NCI-H1105 (cell line): ENCODE measurements at places on chromosomes 6 and 20.
A peak's percentile ranks its signal among the peaks of the same experiment; 100 is the strongest.

- DNase-seq: peak; percentile 92
Observed at GRCh38 chr6:42210551-42210950, 7.1 kb downstream of the MRPS10 start.

DNA sequence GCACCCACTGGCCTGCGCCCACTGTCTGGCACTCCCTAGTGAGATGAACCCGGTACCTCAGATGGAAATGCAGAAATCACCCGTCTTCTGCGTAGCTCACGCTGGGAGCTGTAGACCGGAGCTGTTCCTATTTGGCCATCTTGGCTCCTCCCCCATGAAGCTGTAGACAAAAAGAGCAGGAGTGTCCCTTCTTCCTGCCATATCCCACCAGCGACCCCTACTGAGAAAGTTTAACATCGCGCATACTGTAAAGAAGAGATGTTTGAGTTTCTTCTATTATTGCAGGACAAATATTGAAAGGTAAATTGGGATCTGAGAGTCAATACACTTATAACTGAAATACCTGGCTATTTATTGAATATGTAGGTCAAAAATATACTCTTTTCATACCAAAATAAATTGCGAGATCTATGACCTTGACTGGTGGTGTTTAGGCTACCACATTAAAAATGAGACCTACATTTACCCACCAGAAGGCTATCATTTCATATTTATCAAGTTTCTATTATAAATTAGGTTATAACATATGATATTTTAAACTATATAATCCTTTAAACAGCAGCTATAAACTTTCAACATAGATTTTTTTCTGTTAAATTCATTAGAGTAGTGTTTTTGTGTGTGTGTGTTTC, 586.3 kb downstream of the HTR1B start:
- peak; percentile 81 for DNase-seq

GRCh38 chr6:126657561-126658175, 317.8 kb downstream of the CENPW start:
- DNase-seq: peak; percentile 6

- no peak for DNase-seq
Observed at GRCh38 chr6:2798586-2799134, 33.5 kb downstream of the WRNIP1 start.

GRCh38 chr6:3905945-3906845, 57.0 kb downstream of the FAM50B start:
- DNase-seq: no peak

GRCh38 chr6:11999246-11999645, 12.9 kb upstream of the HIVEP1 start:
- DNase-seq: no peak

DNA sequence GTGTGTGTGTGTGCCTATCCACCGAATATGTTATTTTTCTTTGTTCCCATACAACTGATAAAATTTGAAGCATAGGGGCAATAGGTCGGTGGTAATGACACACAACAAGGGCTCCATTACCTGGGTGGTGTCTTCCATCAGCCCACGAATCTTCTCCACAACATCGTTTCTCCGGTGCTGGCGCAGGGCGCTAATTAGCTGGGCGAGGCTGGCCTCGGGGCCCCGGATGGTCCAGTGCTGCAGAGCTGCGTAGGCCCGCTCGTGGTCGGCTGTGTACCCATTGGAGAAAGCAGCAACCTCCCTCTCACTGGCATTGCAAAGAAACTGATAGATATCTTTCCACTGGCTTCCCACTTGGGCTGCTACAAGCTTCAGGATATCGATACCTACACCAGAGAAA, 56.6 kb downstream of the TNFRSF21 start:
- DNase-seq: no peak

- no peak for DNase-seq
Observed at GRCh38 chr20:34768096-34768495, 57.4 kb downstream of the NCOA6 start.

GRCh38 chr6:14088600-14089192, 28.9 kb upstream of the CD83 start:
- DNase-seq: no peak

- DNase-seq: no peak
Observed at GRCh38 chr6:19536838-19537237, 300.3 kb upstream of the ID4 start.

- no peak for DNase-seq
Observed at GRCh38 chr6:160837146-160837545, 135.1 kb downstream of the PLG start.

GRCh38 chr6:119052292-119052889, 26.1 kb downstream of the FAM184A start:
- no peak for DNase-seq

- DNase-seq: no peak
Observed at GRCh38 chr6:127464161-127464880, 5.1 kb upstream of the KIAA0408 start.

DNA sequence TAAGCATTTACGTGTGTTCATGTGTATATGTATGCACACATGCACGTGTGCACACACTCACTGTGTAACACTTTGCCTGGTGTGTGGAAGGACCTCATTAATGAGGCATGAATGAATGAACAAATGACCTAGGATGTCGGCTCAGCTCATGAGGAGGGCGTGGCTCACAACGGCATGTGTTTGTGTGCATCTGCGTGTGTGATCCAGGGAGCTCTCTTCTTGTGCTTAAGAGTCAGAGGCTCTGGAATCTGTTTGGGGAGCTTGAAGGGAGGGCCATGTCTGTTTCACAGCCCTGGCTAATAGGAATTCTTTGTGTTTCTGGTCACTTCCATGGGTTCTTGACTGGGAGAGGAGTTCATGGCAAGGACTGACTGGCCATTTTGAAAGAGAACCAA, 32.7 kb downstream of the TOX2 start:
- DNase-seq: no peak

DNA sequence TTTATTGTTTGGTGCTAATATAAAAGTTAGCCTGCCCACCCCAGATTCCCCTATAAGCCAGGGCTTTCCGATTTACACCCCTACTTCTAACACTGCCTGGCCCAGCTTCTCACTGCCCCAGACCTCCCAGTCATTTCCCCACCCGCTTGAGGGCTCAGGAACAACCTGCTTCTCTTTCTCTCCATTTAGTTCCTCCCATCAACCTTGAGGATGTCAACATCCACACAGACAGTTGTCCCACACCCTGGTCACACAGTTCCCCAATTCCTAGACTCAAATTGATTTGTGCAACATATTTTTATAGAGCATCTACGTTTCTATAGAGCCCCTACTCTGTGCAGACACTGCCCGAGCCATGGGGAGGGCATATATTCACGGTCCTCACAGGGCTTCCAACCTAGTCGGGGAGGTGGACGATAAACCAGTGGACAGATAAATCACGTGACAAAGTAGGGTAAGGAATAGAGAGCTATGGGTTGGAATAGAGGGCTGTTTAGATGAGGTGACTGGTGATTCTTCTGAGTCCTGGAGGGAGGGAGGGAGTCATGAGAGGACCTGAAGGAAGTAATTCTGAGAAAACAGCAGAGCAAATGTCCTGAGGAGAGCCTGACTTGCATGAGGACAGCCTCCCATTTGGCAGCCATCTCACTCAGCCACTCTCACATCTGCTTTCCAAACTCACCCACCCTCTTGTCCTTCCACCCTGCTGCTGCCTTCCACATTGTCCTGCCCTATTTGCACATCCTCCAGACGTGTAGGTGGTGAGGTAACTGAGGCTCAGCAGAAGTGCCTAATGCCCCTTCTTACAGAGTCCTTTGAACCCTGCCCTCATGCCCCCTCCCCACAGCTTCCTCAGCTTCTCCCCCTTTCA, 6.3 kb downstream of the GABRR2 start:
- DNase-seq: no peak

GRCh38 chr6:107633680-107634323, 143.9 kb downstream of the SOBP start:
- DNase-seq: no peak

- DNase-seq: no peak
Observed at GRCh38 chr20:50027611-50028105, 44.9 kb downstream of the SNAI1 start.

DNA sequence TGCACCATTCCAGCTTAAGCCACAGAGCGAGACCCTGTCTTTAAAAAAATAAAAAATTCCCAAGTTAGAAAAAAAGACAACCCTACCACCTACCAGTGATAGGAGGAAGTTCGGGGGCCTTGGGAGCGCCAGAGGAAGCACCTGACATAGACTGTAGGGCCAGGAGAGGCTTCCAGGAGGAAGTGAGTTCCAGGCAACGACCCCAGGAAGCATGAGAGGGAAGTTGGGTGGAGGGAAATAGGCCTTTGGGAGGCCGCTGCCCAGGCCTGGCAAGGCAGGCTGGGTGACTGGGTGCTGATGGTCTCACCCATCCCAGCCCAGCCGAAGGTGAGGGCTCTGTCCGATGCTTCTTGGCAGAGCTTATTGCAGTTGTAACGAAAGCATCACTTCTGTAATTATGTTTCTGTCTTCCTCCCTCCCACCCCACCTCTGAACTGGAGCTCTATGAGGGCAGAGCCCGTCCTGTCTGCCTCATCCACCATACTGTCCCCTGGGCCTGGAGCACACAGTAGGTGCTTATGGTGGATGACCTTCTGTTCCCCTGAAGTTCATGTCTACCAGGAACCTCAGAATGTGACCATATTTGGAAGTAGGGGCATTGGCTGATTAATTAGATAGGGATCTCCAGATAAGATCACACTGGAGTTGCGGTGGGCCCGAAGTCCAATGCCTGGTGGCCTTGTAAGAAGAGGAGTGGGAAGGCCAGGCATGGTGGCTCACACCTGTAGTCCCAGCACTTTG, 54.1 kb downstream of the UBE2V1 start:
- DNase-seq: no peak

DNA sequence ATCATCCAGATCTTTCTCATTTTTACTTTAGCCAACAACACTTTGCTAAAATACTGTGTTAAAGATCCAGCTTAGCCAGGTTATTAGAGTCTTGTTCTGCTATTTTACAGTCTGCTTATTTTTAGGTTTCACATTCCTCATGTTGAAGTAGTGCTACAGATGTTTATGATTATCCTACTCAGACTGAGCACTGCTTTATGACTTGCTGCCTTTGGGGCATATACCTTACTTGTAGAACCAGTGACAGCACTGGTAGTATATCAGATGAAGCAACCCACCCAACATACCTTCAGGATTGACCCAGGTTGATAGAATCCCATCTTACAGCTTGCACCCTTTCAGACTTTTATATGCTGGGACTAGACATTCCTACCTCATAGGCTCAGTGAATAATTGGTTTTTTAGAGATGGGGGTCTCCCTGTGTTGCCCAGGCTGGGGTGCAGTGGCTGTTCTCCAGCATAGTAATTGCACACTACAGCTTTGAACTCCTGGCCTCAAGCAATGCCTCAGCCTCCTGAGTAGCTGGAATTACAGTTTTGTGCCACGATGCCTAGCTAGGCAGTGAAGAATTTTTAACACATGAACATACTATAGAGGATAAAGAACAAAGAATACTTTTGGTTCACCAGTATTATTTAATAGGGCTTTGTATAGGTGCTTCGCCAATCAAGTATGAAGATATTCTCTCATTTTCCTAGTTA, 63.8 kb upstream of the DYNLRB1 start:
- DNase-seq: no peak

DNA sequence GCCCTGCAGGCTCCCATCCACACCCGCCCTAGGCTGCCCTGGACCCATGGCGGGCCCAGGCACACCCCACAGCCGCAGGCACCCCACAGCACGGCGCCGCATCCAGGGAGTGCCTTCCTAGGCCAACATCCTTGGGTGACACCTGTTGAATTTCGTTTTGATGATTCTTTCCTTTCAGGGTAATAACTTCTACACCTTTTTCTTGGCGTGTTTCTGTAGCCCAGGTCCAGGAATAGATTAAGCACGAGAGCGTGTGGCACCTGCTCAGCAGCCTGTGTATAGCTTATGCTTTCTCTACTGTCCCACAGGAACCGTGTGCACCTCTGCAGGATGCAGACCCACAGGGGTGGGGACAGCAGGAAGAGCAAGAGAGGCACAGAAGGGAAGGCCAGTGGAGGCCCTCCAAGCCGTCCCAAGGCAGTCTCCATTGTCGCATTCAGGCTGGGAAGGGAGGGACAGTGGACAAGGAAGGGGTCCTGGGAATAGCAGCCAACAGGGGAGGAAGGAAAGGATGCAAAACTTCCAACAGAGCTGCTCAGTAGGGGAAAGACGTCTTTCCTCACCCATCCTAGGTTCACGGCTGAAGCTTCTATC, 118.1 kb upstream of the AFDN start:
- DNase-seq: no peak

DNA sequence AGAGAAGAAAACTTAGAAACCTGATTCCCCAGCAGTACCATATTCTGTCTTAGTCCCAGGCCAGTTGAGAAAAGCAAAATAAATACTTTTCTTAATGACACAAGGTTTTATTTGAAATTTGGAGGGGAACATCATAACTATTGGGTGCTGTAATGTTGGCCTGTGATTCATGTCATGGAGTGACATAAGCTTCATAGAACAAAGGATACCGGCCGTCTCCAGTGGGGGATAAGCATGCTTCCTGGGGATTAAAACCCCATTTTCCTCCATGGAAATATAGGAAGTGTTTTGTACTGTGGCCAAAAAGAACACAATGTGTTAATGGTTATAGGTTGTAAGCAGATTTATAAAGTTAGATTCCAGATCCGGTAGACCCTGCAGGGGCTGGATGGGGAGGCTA, 18.0 kb downstream of the MTHFD1L start:
- no peak for DNase-seq

- DNase-seq: peak; percentile 44
Observed at GRCh38 chr6:30411515-30412207, 66.7 kb downstream of the RPP21 start.

DNA sequence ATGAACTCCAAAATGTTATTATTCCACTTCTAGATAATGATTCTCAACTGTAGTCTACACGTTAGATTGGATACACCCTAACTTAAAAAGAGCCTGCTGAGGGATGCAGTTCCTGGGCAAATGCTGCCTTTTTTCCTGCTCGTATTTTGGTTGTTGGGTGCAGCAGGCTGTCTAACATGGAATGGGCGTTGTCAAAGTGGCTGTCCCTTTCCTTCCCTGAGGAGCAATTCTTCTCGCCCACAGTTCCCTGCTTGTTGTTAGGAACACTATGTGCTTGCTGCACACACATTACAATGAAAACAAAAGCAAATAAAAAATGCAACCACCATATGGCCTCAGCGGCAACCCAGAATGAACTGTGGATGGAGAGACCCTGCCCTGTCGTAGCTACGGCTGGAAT, 1.7 kb upstream of the ADGRF5 start:
- DNase-seq: no peak

DNA sequence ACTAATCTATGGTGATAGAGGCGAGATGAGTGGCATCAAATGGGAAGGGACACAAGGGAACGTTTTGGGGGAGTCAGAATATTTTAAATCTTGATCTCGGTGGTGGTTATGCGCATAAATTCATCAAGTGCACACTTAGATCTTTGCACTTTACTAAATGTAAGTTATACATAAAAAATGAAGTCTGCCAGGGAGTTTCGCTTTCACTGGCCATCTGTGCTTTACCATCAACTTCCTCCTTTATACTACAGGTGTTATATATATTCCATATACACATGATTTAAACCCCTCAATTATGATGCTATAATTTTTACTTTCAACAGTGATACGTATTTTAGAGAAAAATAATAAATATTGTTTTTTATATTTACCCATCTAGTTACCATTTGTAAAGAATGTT, 97.6 kb upstream of the AKIRIN2 start:
- no peak for DNase-seq
